ENCODE measurements at places on chromosomes 5 and 9.
A peak's percentile ranks its signal among the peaks of the same experiment; 100 is the strongest.

DNA sequence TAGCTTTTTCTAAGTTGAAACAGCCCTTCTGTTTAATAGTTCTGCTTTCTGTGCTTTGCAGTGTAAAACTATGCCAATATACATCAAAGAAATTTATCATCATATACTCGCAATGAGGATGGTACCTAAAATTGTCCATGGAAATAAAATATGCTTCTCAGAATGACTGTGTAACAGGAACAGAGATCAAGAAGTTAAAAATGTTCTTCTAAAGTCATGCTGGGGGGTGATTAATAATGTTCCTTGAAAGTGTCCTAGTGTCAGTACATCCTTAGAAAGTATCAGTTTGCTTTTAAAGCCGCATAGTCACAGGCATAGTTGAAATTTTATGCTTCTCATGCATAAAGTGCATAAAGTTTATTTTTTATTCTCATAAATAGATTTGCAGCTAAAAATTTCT is 4.0 kb upstream of the LRRC70 start:
- no peak for DNase-seq

- no peak for DNase-seq
Measured at GRCh38 chr5:100840789-100841188, 62.3 kb downstream of the ST8SIA4 start.

DNA sequence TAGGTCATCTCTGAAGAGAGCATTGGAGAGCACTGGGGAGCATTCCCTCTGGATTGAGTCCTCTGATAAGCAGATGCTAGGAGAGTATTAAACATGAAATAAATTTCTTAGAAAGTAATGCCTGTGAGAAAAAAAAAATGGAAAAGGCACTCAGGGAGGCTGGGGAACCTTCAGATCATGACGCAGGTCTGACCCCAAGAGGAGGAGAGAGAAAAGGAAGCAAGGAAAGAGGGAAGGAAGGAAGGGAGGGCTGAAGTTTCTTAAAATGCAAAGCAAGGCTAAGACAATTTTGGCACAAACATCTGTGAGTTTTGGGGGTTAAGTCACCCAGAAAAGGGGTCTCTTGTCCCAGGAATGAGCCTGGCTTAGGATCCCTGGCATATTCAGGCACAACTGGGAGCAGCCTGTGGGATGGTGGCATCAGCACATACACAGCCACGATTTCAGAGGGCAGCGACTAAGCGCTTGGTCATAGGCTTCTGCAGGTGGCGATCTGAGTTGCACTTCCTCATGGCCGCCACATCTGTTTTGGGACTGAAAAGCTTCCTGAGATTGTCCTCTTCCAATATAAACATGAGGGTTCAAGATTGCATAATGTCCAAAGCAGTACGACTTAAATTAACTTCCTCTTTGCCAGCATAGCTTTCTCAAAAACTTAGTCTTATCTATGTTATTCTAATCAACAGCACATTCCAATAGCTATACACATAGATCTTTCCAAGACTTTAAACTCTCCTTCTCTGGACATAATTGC is 692.7 kb downstream of the DNAH5 start:
- DNase-seq = no peak

- no peak for DNase-seq
Measured at GRCh38 chr5:175003531-175003930, 279.1 kb downstream of the MSX2 start.

GRCh38 chr5:17678751-17679324 is 44.6 kb downstream of the TAF11L14 start:
- no peak for DNase-seq

- DNase-seq = no peak
Measured at GRCh38 chr5:160491438-160491837, 69.8 kb downstream of the PTTG1 start.

DNA sequence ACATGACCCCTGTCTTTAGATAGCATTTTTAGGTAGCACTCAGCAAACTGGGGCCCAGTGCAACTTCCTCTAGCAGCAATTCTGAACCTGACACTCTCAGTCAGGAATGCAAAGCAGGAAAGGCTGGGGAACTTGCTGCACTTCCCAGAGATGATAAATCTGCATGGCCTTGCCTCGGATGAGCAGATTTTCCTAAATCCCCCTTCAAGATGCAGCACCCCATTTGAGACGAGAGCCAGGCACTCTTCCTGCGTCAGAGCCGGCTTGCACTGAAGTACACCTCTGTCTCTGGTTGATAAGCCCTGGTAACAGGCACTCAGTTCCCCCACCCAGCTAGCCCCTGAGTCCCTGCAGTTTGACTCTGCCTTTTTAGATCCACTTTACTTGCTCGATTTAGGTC is 296.7 kb upstream of the PANK3 start:
- DNase-seq = peak; percentile 5

GRCh38 chr9:68626526-68626925 is 78.5 kb upstream of the PIP5K1B start:
- no peak for DNase-seq

- DNase-seq = no peak
Measured at GRCh38 chr9:119652931-119653330, 283.7 kb upstream of the BRINP1 start.

DNA sequence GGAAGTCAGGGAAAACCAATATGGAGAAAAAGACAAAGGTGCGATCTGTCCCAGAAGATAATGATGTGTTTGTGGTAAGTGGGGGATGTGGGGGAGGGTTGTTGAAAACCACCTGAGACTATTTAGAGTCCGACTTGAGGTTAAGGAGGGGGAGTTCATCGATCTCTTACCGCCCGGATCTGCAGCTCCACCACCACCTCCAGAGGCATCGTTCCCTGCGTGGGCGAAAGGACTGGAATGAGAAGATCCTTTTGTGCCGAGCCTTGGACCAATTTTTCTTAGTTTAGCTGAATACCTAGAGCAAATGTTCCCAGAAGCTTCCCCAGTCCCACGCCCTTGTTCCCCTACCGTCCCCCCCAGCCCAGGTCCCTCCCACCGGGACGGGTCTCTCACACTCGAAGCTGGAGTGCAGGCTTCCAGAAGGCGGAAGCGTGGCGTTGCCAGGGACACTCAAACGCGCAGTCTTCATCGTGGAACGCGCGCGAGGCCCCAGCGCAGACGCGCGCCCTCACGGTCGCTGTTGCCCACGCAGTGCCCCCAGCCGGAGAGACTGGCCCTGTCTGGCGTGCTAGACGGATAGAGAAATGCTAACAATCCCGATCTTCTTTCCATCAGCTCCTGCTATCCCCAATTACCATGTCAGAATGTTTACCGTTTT is at the start of gene SPATA6L:
Gene SPATA6L (minus strand): TSS at position 439 of the 658 bp plus-strand sequence. CDS start 230 bp downstream, at position 209.
- DNase-seq = peak; percentile 47
